ENCODE measurements at places on chromosomes 4 and X. TPM values are rescaled to one million over a fixed set of nuclear protein-coding genes. Genes with fewer than 3 reads are reported as not detected.

- no peak for DNase-seq
These were observed 69.4 kb downstream of the EVC2 start for GRCh38 chr4:5638976-5639375.

GLRB gene
- total RNA-seq, result not detected

GRCh38 chr4:30103455-30103854, 616.7 kb upstream of the PCDH7 start:
- DNase-seq, result no peak

DNA sequence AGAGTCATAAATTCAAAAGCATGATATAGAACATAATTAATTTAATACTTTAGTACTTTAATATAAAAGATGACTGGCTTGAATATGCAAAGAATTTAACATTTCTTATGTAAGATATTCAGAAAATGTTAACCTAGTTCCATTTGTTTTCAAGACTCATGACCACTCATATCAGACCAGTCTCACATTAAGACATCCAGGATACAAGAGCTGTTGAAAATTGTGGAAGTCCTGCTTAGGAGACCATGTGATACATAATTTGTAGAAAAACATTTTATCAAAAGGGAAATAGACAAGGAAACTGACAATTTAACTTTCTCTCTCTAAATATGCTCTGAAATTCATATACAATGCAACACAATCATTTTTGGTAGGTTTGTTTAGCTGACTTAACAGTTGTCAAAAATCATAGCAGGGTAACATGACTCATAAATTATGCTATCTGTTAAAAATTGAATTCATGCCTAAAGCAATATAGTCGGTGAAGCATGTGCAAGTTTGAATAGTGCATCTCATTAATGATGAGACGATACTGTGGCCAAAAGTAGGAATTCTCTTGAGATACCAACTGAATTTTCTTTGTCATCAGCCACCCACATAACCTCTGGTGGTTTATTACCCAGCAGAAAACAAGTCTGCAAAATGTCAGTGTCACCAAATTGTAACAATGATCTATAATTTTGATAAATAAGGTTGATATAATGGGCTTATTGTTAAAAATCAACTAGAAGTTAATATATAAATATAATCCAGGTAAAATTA, 211.4 kb downstream of the GASK1B start:
- DNase-seq, result no peak

GRCh38 chr4:108117418-108118182, 51.1 kb downstream of the LEF1 start:
- no peak for DNase-seq

GRCh38 chrX:70508296-70508911, 63.8 kb downstream of the DLG3 start:
- peak; percentile 51 for DNase-seq

GRCh38 chr4:18020671-18021469, 685 bp downstream of the LCORL start:
- DNase-seq, result peak; percentile 57

SNX25 gene
- total RNA-seq, result 18.9 TPM

PPP4R3C gene
- not detected for total RNA-seq

- DNase-seq, result no peak
These were observed 282.0 kb downstream of the GALNTL6 start for GRCh38 chr4:172095161-172095560.

SORBS2 gene
- not detected for total RNA-seq

GRCh38 chrX:17860811-17861488, at the start of gene RAI2:
RAI2 (minus strand) TSS chrX:17861298; CDS start chrX:17802010, 59,288 bp downstream.
- DNase-seq, result peak; percentile 16

UTP14A gene
- 29.9 TPM for total RNA-seq

DNA sequence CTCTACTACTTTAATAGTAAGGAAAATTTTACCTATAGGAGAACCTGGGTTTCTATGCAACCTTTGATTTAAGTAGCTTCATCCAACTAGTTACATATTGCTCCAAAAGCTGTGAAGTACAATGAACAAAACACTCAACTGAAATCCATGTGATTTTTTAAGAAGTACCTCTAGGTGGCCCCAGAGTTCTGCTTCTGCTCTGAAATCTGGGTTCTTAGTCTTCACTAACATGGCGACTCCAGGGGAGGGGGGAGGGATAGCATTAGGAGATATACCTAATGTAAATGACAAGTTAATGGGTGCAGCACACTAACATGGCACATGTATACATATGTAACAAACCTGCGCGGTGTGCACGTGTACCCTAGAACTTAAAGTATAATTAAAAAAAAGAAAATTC, 73.4 kb upstream of the MAGEB2 start:
- no peak for DNase-seq

MOSPD2 gene
- total RNA-seq, result 12.6 TPM

GRCh38 chr4:102620697-102621497, 119.7 kb downstream of the NFKB1 start:
- no peak for DNase-seq

UGT2B11 gene
- not detected for total RNA-seq

GRCh38 chr4:76947369-76947768, 2.2 kb upstream of the SEPTIN11 start:
- no peak for DNase-seq

SLC25A43 gene
- total RNA-seq, result 6.2 TPM

GRCh38 chr4:17098996-17099395, 200.6 kb upstream of the LDB2 start:
- no peak for DNase-seq

All from activated CD4-positive, alpha-beta memory T cell treated with anti-CD3 and anti-CD28 coated beads for 36 hours (primary cell).